ENCODE measurements at places on chromosomes 1 and 21.

- DNase-seq, result no peak
These were observed 1.2 kb downstream of the OLIG1 start for GRCh38 chr21:33070998-33071769.

DNA sequence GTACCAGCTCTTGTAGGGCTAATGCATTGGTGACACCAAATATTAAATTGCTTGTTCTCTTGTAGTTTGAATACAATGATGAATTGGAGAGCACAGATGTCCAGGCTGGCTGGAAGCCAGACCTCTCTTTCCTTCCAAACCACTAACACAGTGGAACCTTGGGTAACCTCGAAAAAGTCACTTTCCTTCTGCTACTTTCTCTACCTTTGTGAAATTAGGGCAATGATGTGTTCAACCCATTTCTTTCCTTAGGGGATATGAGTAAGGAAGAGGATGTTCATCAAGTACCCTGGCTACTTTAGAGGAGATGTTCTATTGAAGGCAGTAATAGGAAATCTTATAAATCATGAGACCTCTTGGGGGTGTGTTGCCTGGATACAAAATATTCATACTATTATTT is 55.7 kb downstream of the XCL2 start:
- no peak for DNase-seq

DNA sequence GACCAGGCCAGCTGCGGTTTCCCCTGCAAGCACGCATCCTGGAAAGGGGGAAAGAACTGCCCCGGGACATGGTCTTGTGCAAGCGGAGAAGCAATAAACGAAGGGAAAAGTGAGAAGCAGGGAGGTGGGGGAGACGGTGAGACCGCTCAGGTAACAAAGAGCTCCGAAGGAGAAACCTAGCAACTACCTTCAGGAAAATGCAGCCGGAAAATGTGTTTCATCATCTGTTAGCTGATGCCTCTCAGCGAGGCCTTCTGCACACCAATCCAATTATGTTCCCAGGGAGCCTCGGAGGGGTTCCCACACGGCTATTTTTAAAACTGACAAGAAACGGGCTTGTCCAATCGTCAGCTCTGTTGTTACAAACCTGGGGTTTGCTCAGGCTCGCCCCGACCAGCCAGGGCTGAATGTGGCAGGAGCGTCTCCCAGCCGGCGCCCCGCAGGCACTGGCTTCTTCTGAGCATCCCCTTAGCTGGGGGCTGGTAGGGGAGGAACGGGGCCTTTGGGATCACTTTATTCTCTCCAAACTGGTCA is 3.4 kb downstream of the RIPK4 start:
- DNase-seq, result no peak

DNA sequence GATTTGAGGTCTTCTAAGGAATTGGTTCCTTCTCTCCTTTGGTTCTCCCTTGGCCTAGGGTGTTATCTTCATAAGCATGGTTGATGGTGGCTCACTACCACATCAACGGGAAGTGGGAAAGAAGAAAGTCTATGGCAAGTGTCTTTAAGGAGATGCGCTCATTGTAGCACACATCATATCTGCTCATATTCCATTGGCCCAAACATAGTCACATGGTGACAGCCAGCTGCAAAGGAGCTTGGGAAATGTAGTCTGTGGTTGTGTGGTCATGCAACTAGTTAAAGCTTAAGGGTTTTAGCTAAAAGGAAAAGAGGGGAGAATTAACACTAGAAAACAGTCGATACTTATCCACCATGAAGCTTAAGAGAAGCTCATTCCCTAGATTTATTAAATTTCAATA is 11.4 kb upstream of the MRPS6 start:
- no peak for DNase-seq

DNA sequence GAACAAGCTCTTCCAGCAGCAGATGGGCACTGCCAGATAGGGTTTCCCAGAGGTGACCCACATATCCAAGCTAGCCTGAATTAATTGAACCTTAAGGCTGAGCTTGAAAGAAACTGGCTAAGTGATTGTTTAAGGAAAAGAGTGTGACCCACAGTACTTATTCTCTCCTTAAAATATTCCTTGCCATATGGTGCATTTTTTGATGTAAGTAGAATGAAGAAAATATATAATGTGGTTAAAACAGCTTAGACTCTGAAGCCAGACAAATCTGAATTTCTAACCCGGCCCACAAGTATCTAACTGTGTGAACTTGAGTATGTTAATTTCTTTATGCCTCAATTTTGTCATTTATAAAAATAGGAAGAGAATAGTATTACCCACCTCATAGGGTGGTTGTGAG is 4.9 kb downstream of the PPP1R8 start:
- DNase-seq, result no peak

DNA sequence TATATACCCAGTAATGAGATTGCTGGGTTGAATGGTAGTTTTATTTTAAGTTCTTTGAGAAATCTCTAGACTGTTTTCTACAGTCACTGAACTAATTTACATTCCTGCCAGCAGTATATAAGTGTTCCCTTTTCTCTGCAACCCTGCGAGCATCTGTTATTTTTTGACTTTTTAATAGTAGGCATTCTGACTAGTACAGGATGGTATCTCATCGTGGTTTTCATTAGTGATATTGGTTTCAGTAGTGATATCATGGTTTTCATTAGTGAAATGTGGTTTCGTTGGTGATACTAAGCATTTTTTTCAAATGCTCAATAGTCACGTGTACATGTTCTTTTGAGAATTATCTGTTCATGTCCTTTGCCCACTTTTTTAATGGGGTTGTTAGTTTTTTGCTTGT is 316.8 kb downstream of the PTBP2 start:
- no peak for DNase-seq

DNA sequence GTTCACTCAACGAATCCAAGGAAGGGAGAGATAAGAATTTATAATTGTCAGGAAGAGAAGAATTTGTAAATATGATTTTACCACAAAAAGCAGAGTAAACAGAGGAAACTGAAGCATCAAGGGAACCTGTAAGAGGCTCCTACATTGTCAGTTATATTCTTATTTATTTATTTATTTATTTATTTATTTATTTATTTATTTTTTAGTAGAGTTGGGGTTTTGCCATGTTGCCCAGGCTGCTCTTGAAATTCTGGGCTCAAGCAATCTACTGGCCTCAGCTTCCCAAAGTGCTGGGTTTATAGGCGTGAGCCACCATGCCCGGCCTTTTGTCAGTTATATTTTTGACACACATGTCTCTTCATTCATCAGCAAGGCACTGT is 47.1 kb downstream of the FCRL3 start:
- DNase-seq, result no peak

GRCh38 chr1:175554586-175554985 is 188.8 kb downstream of the TNR start:
- no peak for DNase-seq

DNA sequence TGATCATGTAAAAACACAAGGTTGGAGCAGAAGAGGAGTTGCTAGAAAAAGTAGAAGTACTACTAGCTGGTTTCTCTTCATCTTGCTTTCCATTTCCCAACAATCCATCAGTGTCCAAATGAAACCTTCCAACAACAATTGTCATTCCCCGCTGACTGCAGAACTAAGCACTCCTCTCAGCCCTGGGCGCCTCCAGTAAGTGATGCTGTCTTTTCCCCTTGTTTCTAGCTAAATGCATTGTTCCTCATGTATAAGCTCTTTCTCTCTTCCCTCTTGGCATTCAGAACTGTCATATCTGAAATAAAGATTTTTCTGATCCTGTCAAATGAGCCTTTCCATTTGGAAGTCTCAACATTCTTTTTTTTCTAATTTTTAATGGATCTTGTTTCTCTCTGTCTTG is 68.7 kb downstream of the FCRL5 start:
- DNase-seq, result no peak

DNA sequence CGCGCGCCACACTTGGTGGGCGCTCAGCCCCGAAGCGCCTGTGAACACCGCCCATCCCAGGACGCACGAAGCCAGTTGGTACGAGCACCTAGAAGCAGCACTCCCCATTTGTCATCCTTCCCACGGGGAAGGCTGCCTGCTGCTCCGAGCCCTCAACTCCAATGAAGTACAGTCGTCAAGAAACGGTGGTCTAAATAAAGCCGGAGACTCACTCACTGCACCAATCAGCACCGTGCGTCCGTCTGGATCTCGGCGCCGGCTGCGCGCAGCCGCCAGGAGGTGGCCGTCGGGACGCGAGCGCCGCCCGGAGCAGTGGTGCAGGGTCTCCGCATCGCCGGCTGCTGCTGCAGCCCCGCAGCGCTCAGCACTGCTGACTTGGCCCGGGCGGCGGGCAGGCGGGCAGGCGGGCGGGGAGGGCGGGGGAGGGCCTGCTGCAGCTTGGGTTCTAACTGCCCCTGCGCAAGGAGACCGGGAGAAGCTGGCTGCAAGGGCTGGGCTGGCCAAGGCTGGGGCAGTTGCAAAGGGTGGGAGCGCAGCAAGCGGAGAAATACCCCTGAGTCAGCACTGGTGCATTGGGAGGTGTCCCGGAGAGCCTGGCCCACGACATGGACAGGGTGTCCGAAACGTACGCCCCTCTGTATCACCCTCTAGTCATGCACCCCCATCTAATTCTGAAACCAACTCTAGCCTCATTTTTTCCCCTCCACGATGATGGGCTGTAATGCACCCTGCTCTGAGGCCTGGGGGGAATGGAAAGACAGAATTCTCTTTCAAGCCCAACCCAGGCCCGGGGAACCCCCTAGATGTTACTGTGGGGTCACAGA is 35.8 kb upstream of the H6PD start:
- DNase-seq, result no peak

DNA sequence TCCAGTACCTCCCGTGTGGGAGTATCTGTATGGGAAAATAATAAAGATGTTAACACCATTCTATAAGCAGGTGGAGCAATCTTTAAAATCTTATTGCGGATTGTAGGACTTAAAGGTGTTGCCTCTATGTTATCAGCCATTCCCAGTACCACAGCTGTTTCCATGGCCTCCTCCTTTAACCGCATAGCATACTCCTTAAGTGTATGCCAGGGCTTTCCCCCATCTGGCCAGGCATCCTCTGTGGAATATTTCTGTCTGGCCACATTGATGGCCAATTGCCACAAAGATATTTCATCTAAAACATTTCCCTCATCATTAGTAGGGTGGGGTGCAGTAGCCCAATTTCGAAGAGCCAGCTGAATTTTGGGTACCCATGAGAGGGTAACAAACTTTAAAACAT is 7.3 kb upstream of the STUM start:
- no peak for DNase-seq

DNA sequence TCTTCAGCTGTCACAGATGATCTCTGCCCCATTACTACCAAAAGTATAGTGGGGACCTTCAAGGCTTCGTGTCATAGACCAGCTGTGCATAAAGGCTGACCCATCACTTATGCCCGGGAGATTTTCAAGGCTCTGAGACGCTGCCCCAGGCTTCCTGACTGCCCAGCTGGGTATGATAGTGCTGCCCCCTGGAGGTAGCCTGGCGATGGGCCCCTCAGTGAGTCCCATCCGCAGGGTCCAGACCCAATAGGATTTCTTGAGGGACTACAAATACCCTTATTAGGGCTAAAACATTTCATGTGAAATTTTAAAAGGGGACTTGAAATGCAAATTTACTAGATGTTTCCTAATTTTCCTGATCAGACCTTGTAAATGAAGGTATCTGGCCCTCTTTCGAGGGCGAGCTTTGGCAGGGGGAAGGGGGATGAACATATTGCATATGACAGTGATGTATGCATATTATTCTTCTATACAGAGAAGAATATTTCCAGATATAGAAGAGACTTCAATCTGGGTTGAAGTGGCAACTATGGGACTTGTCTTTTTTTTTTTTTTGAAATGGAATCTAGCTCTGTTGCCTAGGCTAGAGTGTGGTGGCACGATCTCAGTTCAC is 11.7 kb upstream of the FCMR start:
- DNase-seq, result no peak

- no peak for DNase-seq
These were observed 89.5 kb downstream of the SCMH1 start for GRCh38 chr1:41152622-41153044.

- no peak for DNase-seq
These were observed 231.9 kb downstream of the TRABD2B start for GRCh38 chr1:47765236-47765635.

DNA sequence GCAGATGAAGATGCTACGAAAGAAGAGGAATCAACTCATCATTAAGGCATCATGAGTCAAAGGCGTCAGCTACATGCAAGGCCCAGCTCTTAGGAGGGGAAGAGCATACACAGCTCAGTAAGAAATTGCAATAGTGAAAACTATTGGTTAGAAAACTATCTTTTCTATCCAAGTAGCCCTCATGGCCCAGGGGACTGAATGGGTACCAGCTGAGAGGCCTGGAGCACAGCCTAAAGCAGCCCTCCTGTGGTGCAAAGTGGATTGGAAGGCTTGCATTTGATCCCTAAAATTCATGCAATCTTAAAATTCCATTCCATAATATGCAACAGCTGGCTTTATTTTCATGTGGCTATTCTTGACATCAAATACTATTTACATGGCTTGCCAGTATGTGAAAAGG is 251.8 kb upstream of the USP24 start:
- DNase-seq, result no peak

GRCh38 chr21:30257773-30258172 is 25.0 kb downstream of the KRTAP24-1 start:
- DNase-seq, result no peak

- DNase-seq, result no peak
These were observed at the start of gene KDM5B for GRCh38 chr1:202807926-202808757. Gene KDM5B, minus strand, starts transcription at chr1:202808421. Its CDS starts 116 bp downstream, at chr1:202808305.

GRCh38 chr1:7613106-7613850 is 157.8 kb upstream of the VAMP3 start:
- no peak for DNase-seq

DNA sequence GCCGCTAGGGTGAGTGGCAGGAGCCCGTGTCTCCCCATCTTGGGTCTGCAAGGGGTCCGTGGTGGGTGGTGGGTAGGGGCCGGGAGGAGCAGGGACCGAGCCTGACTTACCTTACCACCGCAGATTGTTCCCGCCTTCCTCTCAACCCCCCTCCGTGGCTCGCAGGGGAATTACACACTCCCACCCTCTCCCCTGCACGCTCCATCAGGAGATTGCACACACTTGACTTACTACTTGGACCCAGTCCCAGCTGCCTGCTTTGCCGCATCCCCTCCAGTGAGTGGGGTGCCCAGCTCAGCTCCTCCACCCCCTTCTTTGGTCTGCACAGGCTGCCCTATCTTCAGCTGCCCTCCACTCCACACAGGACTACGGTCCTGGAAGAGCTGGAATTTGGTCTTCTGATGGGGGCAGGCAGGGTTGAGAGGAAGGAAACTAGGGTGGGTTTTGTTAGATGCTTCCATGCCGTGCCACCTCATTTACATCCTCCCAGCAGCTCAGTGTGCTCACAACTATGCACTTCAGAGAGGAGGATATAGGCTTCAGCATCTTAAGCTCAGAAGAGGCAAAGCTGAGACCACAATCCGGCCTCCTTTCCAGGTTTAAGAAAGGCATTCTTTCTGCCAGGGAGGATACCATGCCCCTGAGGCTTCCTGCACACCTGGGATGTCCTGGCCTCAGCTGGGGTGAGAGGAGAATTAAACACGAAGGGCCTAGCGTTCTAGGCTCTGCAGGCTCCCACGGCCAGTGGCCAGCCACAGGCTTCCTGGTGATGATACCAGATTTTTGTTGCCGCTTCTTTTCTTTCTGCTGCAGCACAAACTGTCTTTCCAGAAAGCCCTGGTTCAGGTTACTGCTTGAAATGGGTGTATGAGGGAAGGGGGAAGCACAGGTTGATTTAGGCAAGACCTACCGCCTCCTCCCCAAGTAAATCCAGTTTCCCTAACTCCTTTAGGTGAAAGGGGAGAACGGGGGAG is 2.3 kb downstream of the KCNC4 start:
- DNase-seq, result no peak

GRCh38 chr1:177569476-177569875 is 398.7 kb downstream of the BRINP2 start:
- DNase-seq, result no peak

Measured in SIG-M5 (cell line).